ENCODE measurements at places on chromosomes 5 and 9.

- no peak for DNase-seq
Observed at GRCh38 chr9:18331808-18332209, 142.1 kb upstream of the ADAMTSL1 start.

DNA sequence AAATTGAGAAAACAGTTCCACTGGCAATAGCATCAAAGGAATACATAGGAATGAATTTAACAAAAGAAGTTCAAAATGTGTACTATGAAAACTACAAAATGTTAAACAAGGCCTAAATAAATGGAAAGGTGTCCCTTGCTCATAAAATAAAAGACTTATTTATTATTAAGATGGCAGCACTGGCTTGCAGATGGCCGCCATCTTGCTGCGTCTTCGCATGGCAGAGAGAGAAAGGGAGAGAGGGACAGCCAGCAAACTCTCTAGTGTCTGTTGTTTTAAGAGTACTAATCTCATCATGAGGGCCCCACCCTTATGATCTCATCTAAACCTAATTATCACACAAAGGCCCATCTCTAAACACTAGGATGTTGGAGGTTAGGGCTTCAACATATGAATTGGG, 47.1 kb downstream of the ABLIM3 start:
- DNase-seq, result no peak

- DNase-seq, result no peak
Observed at GRCh38 chr5:151092762-151093161, 11.9 kb upstream of the TNIP1 start.

- DNase-seq, result no peak
Observed at GRCh38 chr9:124285903-124286291, 28.1 kb downstream of the NEK6 start.

- DNase-seq, result no peak
Observed at GRCh38 chr5:68505917-68506860, 290.6 kb downstream of the PIK3R1 start.

DNA sequence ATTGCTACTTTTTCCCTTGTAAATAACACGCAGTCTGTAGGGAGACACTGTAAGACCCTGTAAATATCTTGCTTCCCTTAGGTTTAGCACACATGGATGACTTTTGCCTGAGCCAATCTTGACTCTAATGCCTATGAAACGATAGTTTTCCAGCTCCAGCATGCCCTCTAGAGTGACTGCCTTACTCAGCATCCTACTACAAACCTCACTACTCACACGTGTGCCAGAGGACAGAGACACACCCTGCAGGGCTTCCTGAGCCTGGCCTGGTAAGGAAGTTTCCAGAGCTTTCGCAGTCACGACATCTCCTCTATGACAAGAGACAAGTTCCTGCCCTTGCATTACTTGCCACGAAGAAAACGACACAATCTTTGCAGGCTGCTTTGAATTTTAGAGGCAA, 138.1 kb downstream of the ATPSCKMT start:
- DNase-seq, result no peak

- no peak for DNase-seq
Observed at GRCh38 chr9:100213730-100214477, 114.9 kb downstream of the INVS start.

DNA sequence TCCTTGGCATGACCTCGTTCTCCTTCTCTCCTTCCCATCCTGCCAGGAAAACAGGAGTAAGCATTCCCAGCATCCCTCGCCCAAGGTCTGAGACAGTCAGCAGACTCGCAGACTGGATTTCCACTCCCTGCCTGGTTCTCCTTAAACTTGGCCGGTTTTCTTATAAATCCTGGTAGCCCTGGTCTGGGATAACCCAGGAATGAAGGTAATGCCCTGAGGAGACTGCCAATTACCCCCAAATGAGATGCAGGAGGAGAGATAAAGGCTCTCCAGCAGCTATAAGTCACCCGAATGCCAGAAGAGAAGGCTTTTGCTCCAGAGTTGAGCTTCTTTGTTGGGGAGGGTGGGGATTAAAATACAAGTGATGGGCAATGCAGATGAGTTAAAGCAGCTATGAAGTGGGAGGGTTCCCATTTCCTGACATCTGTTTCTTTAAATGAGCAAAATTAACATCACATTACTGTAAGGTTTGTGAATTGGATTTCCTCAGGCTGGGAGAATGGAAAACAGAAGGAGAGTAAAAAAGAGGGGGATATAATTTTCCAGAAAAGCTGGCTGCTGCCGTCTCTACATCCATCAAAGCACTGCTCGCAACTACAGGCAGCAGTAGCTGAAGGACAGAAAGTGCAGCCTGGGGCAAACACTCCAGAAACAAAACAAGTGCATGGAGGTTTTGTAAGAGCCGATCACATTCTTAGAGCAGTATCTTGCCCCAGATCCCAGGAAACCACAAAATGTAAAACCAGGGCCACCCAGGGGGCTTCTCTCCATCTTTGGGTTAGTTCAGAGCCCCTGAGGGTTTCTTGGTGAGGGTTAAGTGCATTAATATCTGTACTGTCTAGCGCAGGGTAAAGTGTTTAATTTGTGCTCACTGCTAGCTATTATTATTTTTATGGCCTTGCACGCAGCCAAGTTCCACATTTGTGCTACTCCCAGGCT, 177.6 kb upstream of the PANK3 start:
- no peak for DNase-seq

- DNase-seq, result no peak
Observed at GRCh38 chr9:119801311-119801710, 432.1 kb upstream of the BRINP1 start.

DNA sequence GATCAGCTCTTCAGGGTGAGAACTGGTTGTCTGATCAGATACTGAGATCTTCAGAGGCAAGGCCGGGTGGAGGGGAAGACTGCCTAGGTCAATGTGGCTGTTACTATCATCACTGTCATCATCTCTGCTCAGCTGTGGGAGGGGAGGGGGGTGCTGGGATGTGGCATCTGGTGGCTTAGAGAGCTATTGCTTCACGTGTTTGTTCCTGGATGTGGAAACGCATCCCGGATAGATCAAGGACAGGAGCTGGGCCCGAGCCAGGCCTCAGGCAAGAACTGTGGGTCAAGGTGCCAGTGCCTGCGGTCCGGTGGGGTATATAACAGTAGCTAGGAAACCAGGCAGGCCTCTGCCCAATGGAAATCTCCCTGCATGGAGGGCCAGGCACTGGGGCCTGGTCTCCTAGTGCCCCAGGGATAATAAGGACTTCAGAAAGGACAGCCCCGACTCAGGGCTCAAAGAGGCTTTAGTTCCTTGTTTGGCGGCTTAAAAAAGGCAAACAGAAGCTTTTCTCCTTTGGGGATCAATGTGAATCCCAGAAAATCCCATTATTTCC, 30.3 kb upstream of the TIFAB start:
- DNase-seq, result no peak

DNA sequence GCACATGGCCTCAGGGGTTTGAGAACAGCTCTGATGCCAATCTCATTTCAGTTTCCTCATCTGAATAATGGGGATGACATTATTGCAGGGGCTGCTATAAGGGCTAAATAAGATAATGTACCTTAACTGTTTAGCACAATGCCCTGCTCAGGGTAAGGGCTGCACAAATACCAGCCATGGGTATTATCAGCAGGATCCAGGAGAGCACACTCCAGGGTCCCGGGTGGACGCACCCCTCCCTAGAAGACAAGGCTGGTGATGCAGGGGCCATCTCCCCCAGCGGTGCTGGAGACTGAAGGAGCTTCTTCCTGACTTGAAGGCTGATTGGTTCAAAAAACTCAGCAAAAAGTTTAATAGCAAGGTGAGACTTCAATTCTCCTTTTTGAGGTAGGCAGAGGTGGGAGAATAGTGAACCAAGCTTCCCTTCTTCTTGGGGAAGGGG, 2.7 kb upstream of the CXXC5 start:
- no peak for DNase-seq

Data from naive thymus-derived CD4-positive, alpha-beta T cell (primary cell).